ENCODE measurements at places on chromosomes 13 and 19.

- peak; percentile 21 for DNase-seq
Observed at GRCh38 chr19:38149661-38150061, 74.4 kb downstream of the DPF1 start.

- DNase-seq: no peak
Observed at GRCh38 chr19:19661675-19662251, 1.7 kb downstream of the ATP13A1 start.

DNA sequence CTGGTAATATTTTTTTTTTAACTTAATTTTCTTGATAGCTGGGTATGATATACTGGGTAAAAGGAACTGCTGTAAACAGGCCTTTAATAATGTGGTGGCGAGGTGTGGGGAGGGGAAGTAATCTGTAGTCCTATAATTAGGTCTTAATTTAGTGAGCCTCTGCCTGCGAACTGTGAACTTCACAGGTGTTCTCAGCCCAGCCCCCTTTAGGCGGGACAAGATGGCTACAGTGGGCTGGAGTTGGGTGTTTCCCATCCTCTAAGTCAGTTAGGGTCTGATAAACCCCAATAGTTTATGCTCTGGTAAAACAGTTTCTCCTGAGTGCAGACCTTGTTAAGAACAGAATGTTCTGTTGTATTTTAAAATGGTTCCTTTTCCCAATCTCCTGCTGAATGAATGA lies 97.6 kb upstream of the SERP2 start:
- no peak for DNase-seq

- peak; percentile 32 for DNase-seq
Observed at GRCh38 chr13:43057653-43058317, 34.4 kb downstream of the DNAJC15 start.

DNA sequence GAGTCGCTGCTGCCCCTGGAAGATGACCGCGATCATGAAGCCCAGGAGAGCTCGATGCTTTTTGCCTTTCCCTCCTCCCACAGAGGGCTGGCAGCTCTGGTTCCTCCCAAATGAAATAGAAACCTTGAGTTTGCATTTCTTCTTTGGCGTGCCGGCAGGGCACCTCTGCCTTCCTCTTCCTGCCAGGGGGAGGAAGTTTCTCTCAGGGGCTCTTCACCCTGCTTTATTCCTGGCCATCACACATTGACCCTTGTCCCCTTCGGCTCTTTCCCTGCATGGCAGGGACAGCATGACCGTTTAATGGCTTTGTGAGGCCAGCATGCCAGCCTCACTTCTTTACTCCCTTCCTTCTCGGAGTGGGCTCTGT lies 47.9 kb downstream of the ACTN4 start:
- no peak for DNase-seq

DNA sequence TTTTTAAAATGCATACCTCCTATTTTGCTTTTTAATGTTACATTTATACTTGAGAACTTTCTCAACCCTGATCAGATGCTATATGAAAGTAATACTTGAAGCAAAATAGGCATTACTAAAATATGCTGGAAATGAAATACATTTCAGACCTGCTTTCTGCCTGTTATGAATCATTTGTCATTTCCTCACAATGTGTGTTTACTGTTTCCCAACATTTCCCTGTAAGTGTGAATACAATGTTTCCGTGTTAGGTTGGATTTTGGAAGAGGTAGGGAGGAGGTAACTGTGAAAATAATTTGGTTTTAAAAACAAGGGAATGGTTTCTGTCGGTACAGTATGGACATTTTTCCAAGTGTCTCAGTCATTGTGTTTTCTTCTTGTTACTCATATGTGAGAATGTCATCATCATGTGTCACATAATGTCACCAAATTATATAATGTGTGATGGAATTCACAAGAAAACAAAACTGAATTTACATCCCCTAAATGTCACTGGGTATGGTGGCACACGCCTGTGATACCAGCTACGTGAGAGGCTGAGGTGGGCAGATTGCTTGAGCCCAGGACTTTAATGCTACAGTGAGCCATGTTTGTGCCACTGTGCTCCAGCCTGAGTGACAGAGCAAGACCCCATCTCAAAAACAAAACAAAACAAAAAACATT lies 43.0 kb downstream of the ZAR1L start:
- DNase-seq: no peak

DNA sequence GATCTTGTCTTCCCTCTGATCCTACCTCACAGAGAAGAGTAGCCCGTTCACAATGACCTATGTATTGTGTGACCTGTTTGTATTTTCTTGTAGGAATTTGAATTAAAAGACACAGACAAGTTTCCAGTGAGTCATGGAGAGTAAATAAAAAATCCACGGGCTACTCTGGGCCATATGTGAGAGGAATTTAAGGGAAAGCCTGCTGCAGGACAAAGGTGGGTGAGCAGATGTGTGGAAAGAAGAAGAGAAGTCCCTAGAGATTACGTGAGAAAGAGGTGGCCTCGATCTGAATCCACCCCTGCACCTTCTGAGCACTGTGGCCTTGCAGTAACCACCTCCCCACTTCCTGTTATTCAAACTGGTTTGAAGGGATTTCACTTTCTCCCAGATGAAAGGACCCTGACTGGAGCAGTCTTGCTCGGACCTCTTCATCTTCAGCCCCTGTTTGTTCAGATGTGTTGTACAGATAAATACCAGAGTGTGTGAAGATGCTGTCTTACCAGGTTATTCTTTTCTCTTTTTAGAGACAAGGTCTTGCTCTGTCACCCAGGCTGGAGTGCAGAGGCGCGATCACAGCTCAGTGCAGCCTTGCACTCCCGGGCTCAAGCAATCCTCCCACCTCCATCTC lies 205.4 kb downstream of the PDS5B start:
- DNase-seq: peak; percentile 15

DNA sequence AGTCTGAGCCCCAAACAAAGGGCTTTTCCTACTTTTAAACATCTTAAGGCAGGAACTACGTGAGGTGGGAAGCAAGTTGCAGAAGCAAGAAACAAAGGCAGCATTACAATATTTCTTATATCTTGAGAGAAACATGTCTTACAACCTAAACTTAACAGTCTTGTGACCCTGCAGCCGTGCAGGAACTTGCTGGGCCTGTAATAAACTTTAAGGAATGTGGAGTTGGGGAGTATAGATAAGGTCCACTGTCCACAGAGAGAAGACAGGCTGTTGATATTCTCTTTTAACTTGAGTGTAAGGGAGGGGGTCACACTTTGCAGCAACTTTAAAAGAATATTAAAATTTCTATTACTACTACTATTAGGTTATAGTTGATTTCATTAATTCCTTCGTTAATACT lies 214.6 kb upstream of the HTR2A start:
- no peak for DNase-seq

- DNase-seq: no peak
Observed at GRCh38 chr13:113753171-113753570, 5.9 kb upstream of the TMEM255B start.

DNA sequence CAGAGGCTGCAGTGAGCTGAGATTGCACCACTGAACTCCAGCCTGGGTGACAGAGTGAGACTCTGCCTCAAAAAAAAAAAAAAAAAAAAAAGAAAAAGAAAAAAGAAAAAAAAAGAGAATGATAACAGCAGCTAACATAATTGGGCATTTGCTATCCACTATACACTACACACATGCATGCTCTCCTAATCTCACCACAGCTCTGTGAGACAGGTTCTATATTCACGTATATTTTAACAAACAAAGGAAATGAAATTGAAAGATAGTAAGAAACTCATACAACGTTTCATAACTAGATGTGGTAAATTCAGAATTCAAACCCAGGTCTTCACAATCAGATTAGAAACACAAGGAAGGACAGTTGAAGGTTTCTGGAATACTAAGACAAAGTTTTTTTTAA lies 265.7 kb downstream of the DIAPH3 start:
- no peak for DNase-seq

GRCh38 chr13:26881154-26881553 lies 120.6 kb upstream of the GPR12 start:
- DNase-seq: no peak

All from ELR (cell line).